ENCODE measurements at places on chromosomes 4 and X.

GRCh38 chr4:88429401-88429800 is 27.5 kb upstream of the HERC5 start:
- no peak for DNase-seq

GRCh38 chr4:176123710-176124407 is 58.2 kb downstream of the WDR17 start:
- DNase-seq: no peak

DNA sequence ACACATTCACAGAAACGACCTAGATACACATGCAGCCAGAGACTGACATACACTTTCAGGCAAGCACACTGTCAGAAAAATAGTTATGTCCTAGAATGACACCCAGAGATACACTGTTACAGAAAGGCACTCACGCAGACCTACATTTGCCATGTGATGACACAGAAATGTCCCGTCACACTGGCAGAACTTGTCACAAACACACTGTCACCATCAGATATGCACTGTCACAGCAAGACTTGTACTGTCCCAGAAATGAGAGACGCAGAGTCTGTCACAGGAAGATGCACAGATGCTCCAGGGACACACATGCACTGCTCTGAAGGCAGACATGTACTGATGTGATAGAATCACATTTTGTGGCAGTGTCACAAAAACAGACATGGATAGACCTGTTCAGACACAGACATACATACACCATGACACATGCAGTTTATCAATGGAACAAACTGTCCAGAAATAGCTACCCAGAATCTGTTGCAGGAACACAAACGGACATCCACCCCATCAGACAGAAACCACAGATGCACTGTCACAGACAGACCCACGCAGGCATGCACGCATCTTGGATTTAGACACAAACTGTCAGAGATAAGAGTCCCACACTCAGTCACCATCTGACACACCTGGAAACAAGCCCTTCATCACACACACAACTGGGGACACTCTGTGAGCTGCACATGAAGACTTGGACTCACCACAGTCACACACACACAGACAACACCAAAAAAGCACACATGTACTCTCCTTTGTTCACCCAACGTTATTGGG is 1.3 kb upstream of the PIM2 start:
- no peak for DNase-seq

GRCh38 chr4:24742773-24743172 is 52.6 kb upstream of the SOD3 start:
- DNase-seq: no peak

DNA sequence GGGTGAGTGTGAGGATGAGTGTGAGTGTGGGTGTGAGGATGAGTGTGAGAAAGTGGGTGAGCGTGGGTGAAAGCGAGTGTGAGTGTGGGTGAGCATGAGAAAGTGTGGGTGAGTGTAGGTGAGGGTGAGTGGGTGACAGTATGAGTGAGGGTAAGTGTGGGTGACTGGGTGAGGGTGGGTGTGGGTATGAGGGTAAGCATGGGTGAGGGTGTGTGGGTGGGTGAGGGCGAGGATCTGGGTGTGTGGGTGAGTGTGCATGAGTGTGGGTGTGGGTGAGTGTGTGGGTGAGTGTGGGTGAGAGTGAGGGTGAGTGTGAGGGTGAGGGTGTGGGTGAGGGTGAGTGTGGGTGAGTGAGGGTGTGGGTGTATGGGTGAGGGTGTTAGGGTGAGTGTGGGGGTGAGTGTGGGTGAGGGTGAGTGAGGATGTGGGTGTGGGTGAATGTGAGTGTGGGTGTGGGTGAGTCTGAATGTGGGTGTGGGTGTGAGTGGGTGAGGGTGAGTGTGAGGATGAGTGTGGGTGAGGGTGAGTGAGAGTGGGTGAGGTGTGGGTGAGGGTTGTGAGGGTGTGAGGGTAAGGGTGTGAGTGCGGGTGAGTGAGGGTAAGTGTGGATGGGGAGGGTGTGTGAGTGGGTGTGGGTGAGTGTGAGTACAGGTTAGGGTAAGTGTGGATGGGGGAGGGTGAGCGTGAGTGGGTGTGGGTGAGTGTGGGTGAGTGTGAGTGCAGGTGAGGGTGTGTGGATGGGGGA is 48.9 kb downstream of the ING2 start:
- no peak for DNase-seq

GRCh38 chrX:10325611-10326010 is 168.8 kb downstream of the CLCN4 start:
- no peak for DNase-seq

- DNase-seq: no peak
Observed at GRCh38 chr4:15238720-15239119, 189.1 kb upstream of the C1QTNF7 start.

- no peak for DNase-seq
Observed at GRCh38 chr4:184899261-184900134, 73.7 kb upstream of the ACSL1 start.

DNA sequence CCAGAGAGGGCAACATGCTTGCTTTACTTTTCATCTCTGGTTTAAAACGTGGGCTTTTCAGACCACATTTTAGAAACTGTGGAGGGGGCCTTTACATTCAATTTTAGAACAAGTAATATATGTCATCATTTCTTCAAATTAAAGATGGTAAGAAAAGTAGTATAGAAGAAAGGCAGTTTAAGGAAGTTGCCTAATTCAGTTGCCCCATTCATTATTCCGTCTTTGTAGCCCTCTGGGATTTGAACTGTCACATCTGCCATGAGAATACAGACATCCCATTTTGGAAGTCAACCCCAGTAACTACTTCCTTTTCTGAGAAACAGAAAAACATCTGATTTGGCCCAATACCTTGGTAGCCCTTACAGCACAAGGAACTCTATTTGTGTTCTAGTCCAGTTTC is 61.2 kb downstream of the PASD1 start:
- no peak for DNase-seq

- DNase-seq: no peak
Observed at GRCh38 chr4:182137343-182137742, 105.9 kb upstream of the TENM3 start.

- no peak for DNase-seq
Observed at GRCh38 chr4:56656346-56656643, 24.8 kb downstream of the HOPX start.

- DNase-seq: no peak
Observed at GRCh38 chr4:38548256-38548655, 115.7 kb upstream of the KLF3 start.

GRCh38 chrX:107530141-107530540 is 80.7 kb downstream of the FRMPD3 start:
- DNase-seq: no peak

GRCh38 chrX:3066555-3066954 is 25.3 kb downstream of the ARSF start:
- no peak for DNase-seq

DNA sequence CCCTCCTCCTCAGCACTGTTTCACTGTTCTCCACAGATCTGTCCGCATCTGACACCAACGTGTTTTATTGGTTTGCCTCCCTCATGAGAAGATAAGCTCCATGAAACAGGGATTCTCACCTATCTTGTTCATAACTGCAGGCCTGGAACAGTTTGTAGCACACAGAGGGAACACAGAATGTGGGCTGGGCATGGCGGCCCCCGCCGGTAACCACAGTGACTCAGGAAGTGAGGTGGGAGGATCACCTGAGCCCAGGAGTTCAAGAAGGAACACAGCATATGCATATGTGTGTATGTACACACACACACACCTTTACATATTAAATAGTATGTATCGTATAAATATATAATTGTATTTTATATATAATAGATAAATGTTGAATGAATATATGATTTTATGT is 168.6 kb downstream of the AFAP1 start:
- DNase-seq: no peak

DNA sequence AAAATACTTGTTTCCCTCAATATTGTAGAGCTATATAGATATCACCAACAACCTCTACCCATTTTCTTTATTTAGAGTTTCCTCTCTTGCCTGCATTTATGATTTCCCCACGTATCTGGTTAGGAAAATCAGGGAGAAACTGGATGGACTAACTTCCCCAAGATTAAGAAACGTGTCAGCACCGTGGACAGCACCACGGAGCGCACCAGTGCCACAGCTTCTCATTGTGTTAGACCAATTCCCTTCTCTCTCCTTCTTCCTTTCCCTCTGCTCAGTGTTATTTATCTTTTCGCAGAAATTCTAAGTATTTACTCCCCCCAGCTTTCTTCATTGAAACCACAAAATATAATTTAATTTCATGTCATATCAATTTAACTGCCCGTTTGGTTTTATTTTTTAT is 568.6 kb upstream of the BOD1L1 start:
- DNase-seq: no peak

DNA sequence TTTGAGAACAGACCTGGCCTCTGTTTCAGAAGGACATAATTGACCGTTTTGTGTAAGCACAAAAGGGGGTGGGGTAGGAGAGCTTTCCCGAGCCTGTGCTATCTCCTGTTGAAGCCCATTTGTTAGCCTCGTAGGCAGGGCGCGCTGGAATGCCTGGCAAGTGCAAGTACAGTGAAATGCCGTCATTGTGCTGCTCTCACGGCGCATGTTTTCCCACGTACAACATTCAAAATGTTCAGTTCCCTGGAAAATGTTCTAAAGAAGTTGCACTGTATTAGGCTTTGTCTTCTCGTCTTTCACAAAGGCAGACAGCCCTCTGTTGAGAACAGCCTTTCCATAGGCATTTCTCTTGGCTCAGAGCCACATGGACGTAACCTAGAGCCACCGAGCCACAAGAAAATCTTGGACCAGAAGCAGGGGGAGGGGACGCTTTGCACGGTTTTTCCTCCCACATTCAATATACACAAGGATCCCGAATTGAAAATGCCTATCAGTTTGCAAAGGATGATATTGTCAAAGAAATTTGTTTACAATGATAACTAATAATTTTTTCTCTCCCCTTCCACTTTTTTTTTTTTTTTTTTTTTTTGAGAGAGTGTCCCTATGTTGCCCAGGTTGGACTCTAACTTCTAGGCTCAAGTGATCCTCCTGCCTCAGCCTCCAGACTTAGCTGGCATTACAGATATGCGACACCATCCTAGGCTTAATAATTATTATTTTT is 54.6 kb upstream of the RAPGEF2 start:
- DNase-seq: no peak

- no peak for DNase-seq
Observed at GRCh38 chrX:142483965-142484364, 278.9 kb upstream of the MAGEC2 start.

DNA sequence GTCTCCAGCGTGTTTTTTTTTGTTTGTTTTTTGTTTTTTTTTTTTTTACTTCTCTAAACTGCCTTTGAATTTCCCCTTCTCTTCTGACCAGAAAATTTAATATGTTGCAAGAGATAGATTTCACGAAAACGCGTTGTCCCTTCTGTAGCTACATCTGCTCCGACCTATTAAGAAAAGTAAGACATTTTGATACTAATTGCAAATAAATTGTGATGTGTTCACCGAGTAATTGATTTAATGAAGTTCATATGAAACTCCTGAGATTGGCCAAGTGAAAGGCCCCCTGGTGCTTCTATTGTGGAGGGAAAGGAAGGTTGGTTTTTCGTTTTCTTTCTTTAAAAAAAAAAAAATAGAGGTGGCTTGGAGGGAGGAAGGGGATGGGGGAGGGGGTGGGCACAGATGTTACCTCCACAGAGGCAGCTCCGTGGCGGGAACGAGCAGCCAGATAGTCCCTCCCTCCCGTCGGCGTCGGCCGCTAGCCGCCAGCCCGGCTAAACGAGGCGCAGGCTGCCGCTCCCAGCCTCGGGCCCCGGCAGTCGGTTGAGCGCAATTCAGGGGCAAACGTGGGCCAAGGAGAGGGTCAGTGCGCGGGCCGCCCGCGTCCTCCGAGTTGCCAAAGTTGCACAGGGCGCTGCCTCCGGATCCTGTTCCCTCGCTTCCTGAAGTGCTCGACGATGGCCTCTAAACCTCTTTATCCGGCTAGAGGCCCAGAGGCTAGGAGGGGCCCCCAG is 139.1 kb upstream of the ZIC3 start:
- DNase-seq: no peak

- DNase-seq: no peak
Observed at GRCh38 chr4:83189631-83190136, 75.2 kb upstream of the PLAC8 start.

GRCh38 chr4:185741795-185742194 is 70.2 kb downstream of the SORBS2 start:
- DNase-seq: no peak

Measured in activated CD4-positive, CD25-positive, alpha-beta regulatory T cell treated with anti-CD3 and anti-CD28 coated beads, Interleukin-2, amount 50 U/mL, for 16 hours (primary cell).